ENCODE measurements at places on chromosomes 7 and 10.

DNA sequence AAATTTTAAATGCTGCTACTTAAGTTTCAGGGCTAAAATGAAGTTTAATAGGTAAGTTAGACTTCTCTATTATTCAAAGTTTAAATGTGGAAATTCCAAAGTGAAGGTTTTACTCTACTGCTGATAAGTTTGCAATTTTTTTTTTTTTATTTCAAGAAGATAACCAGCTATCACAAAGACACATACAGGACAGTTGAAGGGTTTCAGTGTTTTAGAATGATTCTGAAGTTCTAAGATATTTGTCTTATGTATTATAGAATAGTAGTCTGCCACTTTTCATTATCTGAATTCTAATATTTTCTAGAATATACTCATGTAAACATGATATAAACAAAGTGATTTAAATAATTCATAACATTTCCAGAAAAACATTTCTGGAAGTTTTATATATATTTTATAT, 7.0 kb upstream of the CD36 start:
- no peak for DNase-seq

DNA sequence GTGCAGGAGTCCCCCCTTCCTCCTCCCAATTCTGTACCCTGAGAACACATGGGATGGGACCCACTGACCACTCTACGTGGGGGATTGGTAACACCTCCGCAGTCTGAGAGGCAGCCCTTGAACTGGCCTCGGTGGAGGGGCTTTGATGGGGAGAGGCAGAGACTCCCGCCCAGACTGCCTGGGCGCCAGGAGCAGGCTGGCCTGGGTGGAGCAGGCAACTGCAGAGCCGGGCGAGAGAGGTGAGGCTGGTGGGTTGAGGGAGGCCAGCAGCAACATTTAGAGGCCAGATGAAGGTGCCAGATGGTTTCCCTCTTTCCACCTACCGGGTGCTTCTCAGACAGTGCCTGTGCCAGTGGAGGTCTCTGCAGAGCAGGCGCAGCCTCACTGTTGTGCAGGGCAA, 30.7 kb upstream of the ZNF467 start:
- DNase-seq: no peak

DNA sequence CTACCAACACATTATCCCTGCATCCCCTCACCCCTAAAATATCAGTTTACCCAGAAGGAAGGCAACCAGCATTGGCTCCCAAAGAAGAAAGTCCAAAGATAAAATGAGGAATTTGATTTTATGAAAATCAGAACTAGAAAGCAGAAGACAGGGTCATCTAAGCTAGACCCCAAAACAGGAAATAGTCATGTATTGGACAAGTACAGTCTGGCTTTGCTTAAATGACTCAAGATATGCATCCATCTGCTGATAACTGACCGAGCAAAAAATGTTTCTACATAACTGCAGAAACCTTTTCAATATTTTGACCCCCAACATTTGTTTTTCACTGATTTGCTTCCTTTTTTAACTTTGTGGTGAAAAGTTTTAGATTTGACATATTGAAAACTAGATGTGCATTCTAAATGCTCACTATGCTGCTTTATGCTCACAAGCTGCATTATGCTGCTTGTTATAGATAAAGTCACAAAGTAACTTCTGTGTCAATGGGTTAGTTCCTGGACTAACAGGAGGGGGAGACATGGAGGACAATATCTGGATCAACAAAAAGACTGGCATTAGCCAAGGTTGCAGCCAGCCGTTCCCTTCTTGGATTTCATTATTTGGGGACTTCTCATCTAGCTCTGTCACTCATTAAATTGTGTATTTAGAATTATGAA, 227.0 kb downstream of the INHBA start:
- no peak for DNase-seq

- no peak for DNase-seq
These were observed 20.3 kb upstream of the TIAL1 start for GRCh38 chr10:119616882-119617570.

GRCh38 chr10:124212702-124213101, 119.3 kb upstream of the CHST15 start:
- DNase-seq: no peak

DNA sequence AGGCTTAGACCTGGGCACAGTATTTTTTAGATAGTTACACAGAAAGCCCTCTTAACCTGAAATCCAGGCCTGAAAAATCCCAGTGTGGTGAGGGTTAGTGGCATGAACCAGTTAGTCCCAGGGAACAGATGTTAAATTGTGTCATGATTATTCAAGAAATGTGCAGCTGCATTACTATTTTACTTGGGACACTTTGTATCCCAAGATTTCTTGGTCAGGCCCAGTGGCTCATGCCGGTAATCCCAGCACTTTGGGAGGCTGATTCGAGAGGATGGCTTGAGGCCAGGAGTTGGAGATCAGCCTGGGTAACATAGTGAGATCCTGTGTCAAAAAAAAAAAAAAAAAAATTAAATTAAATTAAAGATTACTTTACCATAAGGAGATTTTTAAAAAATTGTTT, 36.0 kb upstream of the OTUD1 start:
- no peak for DNase-seq
